ENCODE measurements at places on chromosomes 11 and 22.

- DNase-seq, result no peak
These were observed 12.6 kb downstream of the SOX10 start for GRCh38 chr22:37971475-37972434.

GRCh38 chr11:74701351-74701750 lies 29.9 kb downstream of the CHRDL2 start:
- no peak for DNase-seq

- no peak for DNase-seq
These were observed 84.4 kb downstream of the KCNQ1 start for GRCh38 chr11:2529173-2529572.

DNA sequence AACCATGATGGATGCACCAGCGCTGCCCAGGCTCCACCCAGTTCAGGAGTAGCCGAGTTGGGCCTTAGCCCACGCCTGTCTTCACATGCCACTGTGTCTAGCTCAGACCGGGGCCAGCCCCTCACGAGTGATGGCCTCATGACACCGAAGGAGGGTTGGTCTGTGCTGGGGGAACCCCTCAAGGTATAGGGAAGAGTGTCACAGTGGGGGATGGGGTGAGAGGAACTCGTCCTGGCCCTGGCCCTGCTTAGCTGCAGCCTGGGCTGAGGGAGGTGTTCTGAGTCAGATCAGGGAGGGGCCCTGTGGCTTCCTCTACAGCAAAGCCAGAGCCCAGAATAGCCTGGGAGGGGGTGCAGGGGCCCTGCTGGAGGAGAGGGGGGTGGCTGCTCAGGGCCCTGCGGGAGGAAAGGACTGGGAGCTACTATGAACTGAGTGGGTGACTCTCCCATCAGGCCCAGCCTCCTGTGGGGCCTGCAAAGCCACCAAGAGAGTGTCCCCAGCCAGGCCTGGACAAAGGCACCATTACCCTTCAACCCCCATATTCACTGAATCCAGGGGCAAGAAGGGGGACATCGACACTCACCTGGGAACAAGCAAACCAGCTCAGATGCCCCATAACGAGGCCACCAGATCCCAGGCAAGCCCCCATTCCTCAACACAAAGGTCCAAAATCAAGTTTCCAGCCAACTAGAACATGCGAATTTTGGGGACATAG lies 41.2 kb downstream of the IGLL5 start:
- DNase-seq, result no peak

DNA sequence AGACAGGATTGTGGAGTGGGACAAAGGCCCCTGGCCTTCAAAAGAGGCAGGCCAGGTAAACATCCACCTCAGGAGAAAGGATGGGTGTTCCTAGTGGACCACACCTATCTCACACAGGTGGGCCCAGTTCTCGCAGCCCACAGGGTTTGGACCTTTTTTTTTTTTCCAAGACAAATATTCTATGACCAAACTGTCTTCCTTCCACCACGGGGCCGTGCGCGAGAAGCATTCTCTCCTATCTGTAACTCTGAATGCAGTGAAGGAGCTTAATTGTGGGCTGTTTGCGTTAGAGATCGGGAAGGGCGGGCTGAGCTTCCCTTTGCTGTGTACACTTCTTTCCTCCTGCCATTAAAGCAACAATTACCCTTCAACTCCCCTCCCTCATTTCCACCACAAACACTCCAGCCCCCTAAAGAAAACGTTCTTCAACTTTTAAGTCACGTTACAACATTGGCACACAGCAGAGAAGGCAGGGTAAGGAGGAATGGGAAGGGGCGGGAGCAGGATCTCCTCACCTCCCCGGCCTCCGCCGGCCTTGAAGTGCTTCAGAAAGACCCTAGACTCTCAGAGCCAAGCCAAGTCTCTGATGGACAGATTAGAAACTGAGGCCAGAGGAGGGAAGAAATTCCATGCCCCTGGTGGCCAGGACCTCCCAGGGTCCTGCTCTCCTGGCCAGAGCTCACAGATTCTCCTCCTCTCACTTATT lies 238.4 kb downstream of the BUD13 start:
- DNase-seq, result no peak

DNA sequence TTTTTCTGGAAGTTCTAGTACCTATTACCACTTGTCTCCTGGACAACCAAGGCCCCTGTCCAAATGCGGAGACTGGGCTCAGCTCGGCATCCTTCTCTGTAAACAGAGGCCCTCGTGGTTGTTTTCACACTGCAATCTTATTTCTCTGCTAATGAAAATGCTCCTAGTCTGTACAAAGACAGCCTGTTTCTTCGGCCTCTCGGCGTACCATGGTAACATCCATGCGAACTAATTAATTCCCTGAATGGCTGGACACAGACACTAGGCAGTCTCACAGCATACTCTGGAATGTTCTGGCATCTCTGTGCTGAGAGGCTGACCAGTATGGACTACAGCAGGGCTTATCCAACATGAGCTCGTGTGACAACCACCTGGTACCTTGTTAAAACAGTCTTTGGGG lies 5.7 kb downstream of the POLR3H start:
- peak; percentile 65 for DNase-seq

DNA sequence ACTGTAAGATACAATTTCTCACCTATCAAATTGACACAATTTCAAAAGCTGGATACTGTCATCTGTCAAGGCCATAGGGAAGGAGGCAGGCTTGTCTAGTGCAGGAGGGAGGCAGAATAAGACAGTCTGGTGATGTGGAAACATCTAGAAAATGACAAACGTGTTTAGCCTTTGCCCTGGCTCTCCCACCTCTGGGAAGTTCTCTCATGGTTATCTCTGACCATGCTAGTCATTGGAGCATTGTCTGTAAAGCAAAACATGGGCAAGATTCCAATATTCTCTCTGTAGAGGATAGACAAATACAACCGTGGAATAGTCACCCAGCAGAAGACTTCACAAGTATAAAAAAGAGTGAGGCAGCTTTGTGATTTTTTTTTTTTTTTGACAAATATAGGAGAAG lies 9.1 kb upstream of the SERHL2 start:
- DNase-seq, result no peak

DNA sequence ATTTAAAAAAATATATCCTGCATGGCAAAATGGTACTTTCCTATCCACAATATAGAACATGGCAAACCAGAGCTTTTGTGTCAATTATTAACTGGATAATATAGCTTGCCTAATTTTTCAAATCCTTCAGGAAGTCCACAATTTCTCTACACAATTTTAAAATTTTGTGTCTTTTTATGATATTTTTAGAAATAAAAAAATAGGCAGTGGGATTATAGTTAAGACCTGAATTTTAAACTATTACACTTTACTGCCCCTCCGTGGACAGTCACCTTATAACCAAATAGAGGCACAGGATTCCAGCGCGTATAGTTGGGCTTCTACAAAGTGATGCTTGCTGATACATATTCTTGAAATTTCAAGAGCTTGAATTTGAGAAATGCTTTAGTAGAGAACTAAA lies 2.1 kb upstream of the DMC1 start:
- DNase-seq, result no peak

DNA sequence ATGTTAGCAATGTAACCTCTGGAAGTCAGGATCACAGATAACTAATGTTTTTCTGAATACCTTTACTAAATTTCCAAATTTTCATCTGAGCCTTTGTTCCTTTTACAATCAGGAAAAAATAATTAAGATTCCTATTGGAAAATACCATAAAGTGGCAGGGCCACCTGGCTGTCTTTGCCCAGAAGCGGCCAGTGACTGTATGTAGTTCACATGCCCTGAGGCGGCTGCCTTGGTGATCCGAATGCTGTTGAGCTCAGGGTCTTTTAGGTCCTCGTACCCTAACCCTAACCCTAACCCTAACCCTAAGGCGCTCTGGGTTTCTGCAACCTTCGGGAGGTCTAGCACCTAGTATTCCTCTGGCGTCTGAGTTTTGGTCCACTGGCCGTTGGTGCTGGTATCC lies 8.5 kb upstream of the ARFGAP3 start:
- no peak for DNase-seq
